Left ventricle myocardium superior (tissue), 1 donor: ENCODE measurements at places on chromosomes 12 and 14.
A peak's percentile ranks its signal among the peaks of the same experiment; 100 is the strongest.

- DNase-seq: no peak
These were observed 77.7 kb upstream of the FRMD6 start for GRCh38 chr14:51574009-51574408.

DNA sequence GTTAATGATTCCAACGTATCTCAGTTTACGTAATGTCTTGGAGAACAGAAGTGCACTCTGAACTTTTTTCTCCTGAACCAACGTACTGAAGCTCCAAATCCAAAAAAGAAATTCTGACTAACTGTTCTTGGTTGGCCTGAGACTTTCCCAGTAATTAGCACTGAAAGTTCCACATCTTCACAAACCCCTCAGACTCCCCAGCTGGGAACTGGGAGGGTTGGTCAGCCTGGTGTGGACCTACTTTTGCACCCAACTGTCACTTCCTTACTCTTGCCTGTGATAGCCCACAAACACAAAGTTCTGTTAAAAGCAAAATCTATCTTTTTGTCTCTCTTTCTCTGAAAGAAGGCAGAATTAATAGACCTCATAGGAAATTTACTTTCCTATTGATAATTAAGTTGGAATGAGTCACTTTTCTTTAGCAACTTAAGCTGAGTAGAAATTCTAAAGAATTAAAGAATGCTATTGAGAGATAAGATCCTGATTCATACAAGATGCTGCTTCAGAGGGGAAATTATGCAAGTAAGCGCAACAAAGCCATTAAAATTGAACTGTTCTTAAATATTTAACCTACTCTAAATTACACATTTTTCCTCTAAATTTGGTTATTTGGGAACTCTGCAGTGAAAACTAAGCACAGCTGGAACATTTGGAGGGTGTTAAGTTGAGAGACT is 155.0 kb downstream of the EPS8 start:
- no peak for DNase-seq

- DNase-seq: no peak
These were observed 28.5 kb upstream of the MAGOHB start for GRCh38 chr12:10641735-10642500.

GRCh38 chr12:34289431-34290380 is 267.4 kb downstream of the ALG10 start:
- peak; percentile 3 for DNase-seq

DNA sequence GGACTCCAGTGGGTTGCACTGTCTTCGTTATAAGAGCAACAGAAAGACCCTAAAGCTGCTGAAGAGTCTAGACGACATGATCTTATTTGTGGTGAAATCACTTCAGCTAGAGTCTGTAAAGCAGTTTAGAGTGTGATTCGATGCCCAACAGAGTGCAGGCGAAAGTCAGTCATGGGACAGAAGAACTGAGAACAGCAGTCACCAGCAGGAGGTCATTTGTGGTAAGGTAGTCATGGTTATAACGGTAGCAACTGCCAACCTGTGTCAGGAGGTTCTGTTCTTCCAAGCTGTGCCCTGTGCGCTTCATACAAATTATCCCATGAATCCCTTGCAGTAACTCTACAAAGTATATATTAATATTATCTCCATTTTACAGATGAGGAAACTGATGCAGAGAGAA is 954.1 kb downstream of the AACS start:
- no peak for DNase-seq
